ENCODE measurements at places on chromosomes 5 and 9.

DNA sequence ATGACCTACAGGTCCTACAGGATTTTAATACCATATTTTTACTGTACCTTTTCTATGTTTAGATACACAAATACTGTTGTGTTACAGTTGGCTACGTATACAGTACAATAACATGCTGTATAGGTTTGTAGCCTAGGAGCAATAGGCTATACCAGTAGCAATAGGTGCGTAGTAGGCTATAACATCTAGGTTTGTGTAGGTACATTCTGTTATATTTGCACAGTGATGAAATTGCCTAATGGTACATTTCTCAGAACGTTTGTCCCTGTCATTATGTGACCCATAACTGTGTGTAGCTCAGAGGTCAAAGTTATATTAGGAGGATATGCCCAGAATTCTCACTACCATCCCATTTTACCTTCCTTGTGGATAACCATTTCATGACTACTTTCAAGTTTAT lies 59.7 kb downstream of the NIPBL start:
- no peak for DNase-seq

DNA sequence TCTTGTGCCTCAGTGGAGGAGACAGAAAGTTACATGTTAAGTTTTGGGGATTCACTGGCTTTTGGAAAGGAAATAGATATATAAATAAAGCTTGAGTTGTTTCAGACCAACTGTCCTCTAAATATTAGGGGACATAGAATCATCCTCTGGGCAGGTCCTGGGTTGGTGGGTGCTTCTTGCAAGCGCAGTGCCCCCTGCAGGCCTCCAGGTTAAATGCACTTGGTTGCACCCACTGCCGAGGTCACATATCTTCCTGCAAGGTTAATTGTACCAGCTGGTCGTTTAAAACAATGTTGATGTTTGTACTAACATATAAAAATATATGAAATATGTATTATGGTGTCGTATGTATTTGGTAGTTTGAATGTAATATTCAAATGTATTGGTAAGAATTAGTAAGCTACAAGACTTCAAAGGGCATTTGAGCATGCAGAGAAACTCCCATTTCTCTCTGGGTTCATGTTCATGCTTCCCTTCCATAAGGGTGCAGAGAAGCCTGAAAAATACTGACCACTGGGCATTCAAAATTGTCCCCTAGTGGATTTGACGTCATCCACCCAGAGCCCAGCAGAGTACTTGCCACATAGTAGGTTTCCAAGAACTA lies 87.0 kb downstream of the ZNF618 start:
- peak; percentile 17 for DNase-seq

GRCh38 chr9:1878811-1879210 lies 136.3 kb upstream of the SMARCA2 start:
- no peak for DNase-seq

- no peak for DNase-seq
These were observed 830 bp downstream of the S100Z start for GRCh38 chr5:76850543-76851145.

- DNase-seq: no peak
These were observed 127.6 kb downstream of the SLIT3 start for GRCh38 chr5:169173372-169173771.

DNA sequence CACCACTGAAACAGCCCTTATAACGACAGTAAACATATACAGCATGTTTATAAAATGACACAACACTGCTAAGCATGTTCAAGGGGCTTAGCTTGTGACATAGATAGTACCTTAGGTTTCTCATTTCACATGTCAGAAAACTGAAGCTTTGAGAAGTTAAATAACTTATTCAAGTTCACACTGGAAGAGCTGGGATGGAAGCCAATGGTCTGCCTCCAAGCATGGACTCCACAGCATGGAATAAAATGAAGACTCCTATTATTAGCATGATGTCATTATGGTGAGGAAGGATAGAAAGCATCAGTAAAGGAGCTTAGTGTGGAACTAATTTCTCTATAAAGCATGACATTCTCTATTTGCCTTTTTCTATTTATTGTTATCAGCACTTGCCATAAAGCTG lies 316.7 kb downstream of the PLK2 start:
- DNase-seq: no peak
